ENCODE measurements at places on chromosomes 2 and 18.

DNA sequence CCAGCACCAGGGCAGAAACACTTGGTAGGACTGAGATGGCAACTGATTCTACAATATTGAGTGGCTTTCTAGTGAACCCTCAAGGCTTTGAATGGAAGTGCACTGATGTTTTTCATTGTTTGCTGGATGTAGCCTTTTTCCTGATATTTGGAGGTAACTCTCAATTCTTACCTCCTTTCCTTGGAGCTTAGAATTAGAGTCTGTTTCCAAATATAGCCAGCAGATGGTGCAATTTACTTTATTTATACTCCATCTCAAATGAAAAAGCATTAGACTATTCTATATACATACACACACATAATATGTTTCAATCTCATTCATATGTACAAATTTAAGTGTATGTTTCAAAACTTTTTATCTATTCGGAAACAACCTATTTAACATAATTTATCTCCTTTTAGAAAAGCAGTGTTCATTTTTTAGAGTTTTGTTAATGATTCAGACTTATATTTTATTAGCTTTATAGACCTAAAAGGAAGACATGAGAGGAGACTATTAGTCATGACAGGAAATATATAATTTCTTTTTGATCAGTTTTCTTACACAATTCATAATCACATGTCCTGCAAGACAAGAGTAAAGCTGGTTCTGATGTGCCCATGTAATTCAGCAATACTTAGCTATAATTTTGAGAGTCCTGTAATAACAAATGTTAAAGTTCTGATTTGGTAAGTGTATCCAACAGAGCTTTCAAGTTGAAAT, 124.8 kb downstream of the NUP35 start:
- no peak for DNase-seq

DNA sequence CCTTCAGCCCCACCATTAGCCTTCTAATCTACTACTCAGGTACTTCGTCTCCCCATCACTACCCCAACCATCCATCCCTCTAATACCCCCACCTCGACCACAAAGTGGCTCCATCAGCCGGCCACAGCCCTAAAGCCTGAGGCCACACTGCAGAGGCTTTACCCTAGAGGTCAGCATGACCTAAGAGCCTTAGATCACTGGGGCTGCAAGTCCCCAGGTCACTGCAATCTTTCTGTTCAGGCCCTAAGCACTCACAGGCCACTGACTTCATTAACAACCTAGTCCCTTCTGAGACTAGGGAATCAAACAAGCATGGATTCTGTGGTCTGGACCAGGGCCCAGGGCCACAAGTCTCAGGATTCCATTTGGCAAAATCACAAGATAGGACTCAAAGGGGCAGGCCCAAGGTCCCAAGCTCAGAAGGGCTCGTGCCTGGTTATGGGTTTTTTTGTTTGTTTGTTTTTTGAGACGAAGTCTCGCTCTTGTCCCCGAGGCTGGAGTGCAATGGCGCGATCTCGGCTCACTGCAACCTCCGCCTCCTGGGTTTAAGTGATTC, 37.0 kb upstream of the PKDCC start:
- no peak for DNase-seq

GRCh38 chr2:205012961-205013360, 467.7 kb downstream of the PARD3B start:
- no peak for DNase-seq

GRCh38 chr2:85819811-85820510, 66.2 kb downstream of the ATOH8 start:
- no peak for DNase-seq

- no peak for DNase-seq
Observed at GRCh38 chr2:75389271-75389670, 171.5 kb downstream of the EVA1A start.

GRCh38 chr2:65714866-65715265, 282.5 kb upstream of the SPRED2 start:
- no peak for DNase-seq

GRCh38 chr2:174522553-174522952, 35.7 kb upstream of the GPR155 start:
- DNase-seq = no peak

- DNase-seq = no peak
Observed at GRCh38 chr2:239674981-239675825, 274.4 kb upstream of the HDAC4 start.

DNA sequence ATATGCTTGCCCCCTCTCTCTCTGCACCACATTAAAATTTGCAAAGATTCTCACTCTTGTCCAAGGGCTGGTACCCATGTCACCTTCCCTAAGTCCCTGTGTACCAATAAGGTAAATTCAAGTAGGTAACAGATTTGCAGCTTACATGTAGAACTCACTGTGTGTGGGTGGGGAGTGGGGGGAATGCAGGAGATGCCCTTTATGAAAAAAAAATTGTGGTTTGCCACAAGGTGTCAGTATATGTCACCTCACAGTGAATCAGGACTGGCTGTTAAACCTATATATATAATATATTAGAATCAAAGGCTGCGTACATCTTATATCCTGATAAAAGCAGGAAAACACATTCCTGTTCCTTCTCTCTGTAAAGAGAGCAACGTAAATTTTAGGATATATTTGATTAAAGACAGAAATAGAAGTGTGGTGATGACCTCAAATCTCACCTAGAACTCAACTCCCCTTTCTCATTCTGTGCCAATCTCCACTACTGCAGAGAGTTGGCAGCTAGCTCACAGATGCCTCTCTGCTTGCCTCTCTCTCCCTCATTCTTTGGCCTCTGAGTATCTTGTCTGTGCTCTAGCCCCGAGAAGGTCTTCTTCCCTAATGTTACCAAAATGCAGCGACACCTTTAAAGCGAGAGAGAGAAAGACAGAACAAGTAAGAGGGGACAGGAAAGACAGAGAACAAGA, 536 bp downstream of the XDH start:
- no peak for DNase-seq

DNA sequence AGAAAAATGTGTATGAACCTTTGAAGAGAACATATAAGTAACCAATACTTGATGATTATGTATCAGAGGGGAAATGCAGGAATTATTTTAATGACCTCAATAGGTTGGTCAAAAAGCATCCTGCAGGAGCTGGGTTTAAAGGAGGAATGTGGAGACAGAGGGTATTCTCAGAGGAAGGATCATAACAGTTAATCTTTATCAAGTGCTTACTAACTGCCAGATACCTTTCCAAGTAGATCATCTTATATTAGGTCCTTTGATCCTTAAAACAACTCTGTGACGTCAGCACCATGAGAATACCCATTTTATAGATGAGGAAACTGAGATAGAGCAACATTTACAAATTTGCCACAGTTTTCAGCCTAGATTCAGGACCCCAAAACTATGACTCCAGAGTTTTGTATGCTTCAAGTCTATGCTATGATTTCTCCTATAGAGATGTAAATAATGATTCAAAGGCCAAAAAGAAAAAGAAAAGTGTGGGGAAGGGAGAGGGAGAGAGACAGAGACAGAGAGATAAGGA, 3.0 kb downstream of the RFTN2 start:
- no peak for DNase-seq

DNA sequence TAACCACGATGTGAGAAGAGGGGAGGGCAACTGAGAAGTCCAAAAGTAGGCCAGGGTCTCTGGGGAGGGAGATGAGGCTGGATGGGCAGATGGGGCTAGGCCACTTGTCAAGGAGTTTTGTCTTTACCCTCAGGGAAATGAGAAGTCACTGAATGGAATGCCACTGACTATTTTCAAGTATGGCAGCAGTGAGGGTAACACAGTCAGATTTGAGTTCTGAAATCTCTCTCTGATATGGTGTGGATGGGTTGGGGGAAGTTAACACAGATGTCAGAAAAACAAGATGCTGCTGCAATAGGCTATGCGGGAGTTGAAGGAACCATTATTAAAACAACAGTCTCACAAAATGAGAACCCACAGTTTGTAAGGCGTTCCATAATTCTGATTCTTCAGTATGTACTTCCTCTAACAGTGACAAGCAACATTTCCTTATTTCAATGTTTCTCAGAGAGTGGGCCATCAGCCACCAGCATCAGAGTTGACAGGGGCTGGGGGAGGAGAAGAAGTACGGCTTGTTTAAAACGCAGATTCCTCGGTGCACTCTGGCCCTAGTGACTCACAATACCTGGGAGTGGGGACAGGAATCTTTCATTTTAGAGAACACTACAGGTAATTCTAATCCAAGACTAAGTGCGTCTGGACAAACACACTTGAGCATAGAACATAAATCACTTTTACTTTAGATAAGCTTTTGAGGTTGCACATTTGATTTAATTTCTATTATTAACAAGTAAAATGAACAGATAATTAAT, 301.5 kb upstream of the LYPD1 start:
- no peak for DNase-seq

DNA sequence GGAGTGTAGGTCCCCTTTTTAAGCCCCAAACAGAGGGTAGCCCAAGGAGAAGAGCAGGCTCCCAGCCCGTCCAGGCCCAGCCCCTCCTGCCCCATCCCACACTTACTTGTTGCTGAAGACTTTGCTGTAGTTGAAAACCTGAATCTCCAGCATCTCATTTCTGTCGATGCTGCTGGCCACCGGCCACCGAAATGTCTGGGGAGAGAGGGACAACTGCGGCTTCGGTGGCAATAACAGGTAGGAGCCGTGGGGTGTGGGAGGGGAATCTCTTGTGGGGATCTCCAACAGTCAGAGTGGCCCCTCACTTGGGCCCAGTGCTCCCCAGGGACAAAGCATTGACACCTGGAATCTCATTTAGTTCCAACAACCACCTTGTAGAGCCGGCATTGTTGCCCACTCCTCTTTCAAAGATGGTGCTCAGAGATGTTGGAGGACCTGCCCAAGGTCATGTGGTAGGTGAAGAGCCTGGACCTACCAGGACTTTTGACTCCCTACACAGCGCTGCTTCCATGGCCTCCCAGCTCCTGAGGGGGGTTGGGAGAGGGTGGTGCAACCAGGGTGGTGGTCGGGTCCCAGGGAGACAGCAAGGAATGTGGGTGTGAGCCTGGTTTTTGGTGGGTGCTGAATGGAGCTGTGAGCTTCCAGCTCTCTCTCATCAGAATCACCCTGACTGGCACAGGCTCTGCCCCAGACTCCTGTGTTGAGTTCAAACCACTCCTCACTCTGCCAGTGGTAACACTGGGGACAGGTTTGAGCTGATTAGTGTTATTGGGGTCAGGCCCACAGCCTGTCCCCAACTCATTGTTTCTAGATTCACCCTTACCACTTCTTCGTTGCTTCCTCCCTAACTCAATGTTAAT, 50.0 kb upstream of the OTOF start:
- DNase-seq = no peak

DNA sequence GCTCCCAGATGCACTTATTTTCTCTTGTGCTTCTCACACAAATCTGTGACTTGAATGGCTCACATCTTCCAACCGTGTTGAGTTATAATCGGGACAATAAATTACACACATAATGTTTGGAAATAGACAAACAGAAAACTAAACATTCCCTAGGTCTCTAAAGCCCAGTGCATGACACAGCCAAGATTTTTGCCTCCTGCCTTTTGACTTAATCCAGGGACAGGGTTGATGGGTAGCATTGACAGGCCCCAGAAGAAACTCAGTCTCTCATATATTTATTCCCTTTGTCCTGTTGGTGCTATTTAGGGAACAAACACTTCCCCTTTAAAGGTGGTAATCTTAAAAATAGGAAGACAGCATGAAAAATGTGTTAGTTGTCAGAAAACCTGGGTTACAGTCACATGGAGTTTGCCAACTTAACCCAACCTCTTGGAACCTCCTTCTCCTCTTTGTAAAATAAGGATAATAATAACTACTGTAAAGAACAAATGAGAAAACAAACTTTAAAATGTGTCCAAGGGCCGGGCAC, 24.0 kb upstream of the ARPC2 start:
- no peak for DNase-seq

DNA sequence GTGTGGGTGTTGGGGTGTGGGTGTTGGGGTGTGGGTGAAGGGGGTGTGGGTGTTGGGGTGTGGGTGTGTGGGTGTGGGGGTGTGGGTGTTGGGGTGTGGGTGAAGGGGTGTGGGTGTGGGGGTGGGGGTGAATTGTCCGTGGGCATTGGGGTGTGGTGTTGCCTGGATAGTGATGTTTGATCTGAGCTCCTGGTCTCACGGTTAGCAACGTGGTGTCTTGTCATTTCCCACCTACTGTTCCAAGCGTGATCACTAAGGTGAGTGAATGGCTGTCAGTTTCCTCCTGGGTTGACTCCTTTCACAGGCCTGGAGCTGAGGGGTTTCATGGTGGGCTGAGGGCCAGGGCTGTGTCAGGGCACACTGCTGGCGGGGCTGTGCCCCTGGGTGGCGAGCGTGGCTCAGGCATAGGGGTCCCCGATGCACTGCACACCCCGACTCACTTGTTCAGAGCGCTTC, 27.2 kb downstream of the RTP5 start:
- no peak for DNase-seq

DNA sequence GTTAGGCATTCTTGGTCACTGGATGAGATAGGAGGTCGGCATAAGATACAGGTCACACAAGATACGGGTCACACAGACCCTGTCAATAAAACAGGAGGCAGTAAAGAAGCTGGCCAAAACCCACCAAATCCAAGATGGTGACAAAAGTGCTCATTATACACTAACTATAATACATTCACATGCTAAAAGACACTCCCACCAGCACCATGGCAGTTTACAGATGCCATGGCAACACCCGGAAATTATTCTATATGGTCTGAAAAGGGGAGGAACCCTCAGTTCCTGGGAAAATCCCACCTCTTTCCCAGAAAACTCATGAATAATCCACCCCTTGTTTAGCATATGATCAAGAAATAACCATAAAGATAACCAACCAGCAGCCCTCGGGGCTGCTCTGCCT, 56.0 kb upstream of the PTPRM start:
- DNase-seq = no peak

GRCh38 chr2:100831158-100831750, 11.3 kb downstream of the NPAS2 start:
- no peak for DNase-seq

DNA sequence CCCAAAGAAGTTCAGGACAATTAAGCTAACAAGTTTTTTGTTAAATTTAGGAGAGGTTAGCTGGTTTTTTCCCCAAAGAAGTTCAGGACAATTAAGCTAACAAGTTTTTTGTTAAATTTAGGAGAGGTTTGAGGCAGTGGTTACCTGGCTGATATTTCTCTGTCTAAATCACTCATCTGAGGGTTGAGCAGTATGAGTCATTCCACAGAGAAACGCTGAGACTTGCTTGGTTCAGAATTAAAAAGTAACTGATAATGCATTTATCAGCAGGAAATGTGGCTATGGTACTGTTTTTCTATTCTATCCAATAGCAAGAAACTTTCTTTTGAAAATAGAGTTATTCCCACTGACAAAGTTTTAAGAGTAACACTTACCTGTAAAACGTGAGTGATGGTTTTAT, 22.8 kb upstream of the KIDINS220 start:
- DNase-seq = no peak

- no peak for DNase-seq
Observed at GRCh38 chr2:166592750-166593149, 98.7 kb upstream of the SCN7A start.

DNA sequence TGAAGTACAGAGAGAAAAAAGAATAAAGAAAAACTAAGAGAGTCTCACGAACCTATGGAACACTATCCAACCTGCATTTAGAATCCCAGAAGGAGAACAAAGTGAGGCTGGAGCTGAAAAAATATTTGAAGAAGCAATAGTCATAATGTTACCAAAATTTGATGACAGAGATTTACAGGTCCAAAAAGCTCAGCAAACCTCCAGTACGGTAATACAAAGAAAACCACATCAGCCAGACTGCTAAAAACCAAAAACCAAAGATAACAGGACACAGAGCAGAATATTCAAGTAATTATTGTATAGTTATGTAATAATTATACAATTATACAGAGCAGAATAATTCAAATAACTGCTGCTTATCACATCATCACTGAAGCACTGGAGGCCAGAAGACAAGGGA, 23.7 kb downstream of the ATL2 start:
- DNase-seq = no peak

- no peak for DNase-seq
Observed at GRCh38 chr2:195395362-195395761, 261.7 kb upstream of the SLC39A10 start.

- DNase-seq = no peak
Observed at GRCh38 chr2:159613651-159614285, 2.6 kb downstream of the BAZ2B start.
